M059J (cell line): ENCODE measurements at places on chromosomes 7 and 10. TPM values are rescaled to one million over a fixed set of nuclear protein-coding genes. Genes with fewer than 3 reads are reported as not detected.

DNA sequence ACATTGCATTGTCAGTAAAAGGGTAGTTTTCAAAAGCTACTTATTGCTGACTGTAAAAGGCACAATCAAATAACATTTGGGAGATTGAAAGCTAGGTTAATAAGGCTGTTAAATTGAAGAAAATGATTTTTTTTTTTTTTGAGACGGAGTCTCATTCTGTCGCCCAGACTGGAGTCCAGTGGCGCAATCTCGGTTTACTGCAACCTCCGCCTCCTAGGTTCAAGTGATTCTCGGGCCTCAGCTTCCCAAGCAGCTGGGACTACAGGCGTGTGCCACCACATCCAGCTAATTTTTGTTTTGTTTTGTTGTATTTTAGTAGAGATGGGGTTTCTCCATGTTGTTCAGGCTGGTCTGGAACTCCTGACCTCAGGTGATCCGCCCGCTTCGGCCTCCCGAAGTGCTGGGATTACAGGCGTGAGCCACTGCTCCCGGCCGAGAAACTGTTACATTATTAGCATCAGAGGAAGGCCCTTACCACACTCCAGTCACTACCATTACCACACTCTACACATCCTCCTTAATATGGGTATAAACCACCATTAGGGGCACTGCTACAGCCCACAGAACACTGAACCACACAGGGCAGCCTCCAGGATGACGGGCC is 1.0 kb downstream of the CYP51A1 start:
- DNase-seq = peak; percentile 36

- peak; percentile 25 for DNase-seq
Observed at GRCh38 chr7:41065663-41066062, 637.2 kb downstream of the INHBA start.

- DNase-seq = peak; percentile 64
Observed at GRCh38 chr7:73891178-73891885, 30.4 kb downstream of the TMEM270 start.

DNA sequence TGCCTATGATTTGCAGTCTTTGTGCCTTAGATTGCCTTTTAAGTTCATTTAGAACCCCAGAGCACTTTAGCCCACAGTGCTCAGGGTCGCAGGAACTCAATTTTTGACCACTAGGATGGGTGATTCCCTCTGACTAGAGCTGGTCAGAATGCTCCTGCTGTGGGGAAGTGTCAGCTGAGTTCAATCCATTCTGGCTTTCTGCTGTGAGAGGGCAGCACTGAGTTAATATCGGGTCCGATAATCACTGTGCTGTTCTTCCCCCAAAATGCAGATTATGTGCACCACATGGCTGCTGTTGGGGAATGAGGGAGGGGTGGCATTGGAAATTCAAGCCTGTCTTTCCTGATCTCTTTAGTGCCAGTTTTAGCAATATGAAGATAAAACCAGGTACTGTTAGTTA is 886.4 kb downstream of the DNAJB9 start:
- no peak for DNase-seq

DNA sequence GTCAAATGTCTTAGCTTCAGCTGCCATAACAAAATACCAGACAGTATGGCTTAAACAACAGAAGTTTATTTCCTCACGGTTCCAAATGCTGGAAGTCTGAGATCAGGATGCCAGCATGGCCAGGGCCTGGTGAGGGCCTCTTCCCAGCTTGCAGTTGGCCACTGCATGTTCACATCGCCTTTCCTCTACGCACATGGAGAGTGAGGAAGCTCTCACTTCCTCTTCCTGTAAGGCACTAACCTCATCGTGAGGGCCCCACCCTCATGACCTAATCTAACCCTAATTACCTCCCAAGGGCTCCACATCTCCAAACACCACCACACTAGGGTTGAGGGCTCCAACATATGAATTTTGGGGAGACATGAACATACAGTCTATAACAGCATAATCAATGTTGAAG is 14.4 kb downstream of the ZNF33B start:
- DNase-seq = no peak

DNA sequence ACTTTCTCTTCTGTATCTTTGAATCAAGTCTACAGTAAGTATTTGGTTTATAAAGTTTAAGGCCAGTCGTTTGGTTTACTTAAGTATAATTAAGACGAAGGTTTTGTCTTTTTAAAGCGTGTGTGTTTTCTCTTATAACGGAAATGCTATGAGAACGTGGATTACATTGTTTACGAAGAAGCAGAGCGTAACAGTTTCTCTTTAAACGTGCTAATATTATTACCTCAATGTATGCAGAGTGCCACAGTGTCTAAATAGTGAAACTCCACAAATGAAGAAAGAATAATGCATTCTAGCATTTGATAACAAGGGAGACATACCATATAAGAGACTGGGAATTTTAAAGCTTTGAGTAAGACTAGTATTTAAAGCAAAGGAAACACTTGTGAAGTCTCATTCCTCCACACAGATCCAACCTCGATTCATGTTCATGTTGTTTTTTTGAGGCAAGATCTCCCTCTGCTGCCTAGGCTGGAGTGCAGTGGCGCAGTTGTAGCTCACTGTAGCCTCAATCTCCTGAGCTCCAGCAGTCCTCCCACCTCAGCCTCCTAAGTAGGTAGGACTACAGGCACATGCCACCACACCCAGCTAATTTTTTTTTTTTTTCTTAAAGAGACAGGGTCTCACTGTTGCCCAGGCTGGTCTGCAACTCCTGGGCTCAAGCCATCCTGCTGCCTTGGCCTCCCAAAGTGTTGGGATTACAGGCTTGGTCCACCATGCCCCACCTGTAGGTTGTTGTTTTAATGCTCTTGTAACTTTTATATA is 75.1 kb downstream of the ANKRD61 start:
- peak; percentile 59 for DNase-seq

DNA sequence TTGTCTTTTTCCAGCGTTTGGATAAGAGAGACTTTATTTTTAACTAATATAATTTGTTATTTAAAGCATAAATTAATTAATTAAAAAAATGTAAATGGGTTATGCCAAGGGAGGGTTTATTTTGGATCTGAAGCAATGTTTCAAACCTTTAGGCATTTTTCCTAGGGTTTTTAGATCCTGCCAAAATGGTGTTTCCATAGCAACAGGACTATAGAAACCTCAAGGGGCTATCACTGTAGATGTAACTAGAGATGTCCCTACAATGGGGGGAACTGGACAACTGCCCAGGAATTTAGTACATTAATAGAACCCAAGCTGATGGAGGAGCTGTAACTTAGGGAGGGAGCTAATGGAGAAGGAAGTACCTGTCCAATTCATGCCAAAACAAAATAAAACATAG is 57.3 kb downstream of the SLC39A12 start:
- no peak for DNase-seq

DNA sequence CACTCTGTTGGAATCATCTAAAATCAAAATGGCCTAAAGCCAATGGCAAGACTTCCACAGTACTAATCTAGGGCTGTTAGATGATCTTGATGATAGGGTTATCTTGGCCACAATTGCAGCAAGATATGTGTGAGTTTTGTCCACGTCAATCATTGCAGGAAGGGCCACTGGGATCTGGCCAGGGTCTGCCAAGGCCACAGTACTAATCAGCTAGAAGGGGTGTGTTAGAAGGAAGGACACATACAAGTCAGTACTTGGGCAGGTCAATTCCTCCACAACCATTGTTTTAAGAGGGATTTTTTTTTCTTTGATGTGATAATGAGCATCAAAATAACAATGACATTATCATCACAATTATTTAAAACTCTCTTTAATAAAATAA is 1.6 kb downstream of the LMOD2 start:
- no peak for DNase-seq

GRCh38 chr7:11170863-11171568 is 197.3 kb downstream of the PHF14 start:
- DNase-seq = no peak

UPK3BL1 gene
- total RNA-seq = 4.0 and 6.2 TPM in 2 replicates

PTPRN2 gene
- total RNA-seq = 2.2 and 2.3 TPM in 2 replicates

PROSER2 gene
- 2.1 and 4.7 TPM in 2 replicates for total RNA-seq

CTAGE4 gene
- total RNA-seq = 2.7 TPM in 1 of 2 replicates, not detected in the other

CFAP70 gene
- total RNA-seq = not detected in 2 replicates
